Ovary (tissue), 10 donors: ENCODE measurements at places on chromosomes 16 and 17. TPM values are rescaled to one million over a fixed set of nuclear protein-coding genes. Genes with fewer than 3 reads are reported as not detected.

GRCh38 chr16:50209546-50210265 lies 56.6 kb downstream of the TENT4B start:
- H3K4me3 ChIP-seq: no peak overlapping the region
- H3K36me3 ChIP-seq: no peaks in the 10 kb centered on the region
- H3K27ac ChIP-seq: no peak overlapping the region
- no peak for DNase-seq

- no peak overlapping the region for H3K27ac ChIP-seq
- H3K27me3 ChIP-seq: peaks cover 37% of the 10 kb centered on the region
- no peaks in the 10 kb centered on the region for H3K4me1 ChIP-seq
- H3K36me3 ChIP-seq: no peaks in the 10 kb centered on the region
Measured at GRCh38 chr17:79811011-79811867, 14.4 kb upstream of the CBX8 start.

Gene ALDH3A1
- 0.66 TPM for total RNA-seq

DNA sequence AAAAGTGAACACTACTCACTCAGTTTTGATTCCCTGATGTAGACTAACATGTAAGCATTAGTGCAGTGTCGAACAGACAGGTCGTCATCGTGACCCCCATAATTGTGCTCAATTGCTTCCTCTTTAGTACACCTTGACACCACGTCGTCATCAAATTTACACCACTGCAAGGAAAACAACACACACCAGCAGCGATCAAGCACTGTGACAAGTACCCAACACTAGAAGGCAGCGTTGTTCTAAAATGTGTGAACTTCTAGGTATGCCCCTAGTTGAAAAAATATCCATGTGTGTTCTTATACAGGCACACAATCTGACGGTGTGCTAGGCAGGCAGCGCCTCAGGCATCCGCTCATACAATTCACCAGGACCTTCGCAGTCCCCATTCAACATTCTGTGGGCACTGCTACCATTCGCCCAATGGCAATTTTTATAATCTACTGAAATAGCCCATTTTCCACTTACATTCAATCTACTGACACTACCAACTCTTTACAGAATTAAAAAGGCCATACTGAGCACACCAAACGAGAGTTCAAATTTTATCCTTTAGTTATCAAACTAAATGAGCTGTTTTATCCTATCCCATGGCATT lies 23.1 kb downstream of the LITAFD start:
- H3K36me3 ChIP-seq: no peaks in the 10 kb centered on the region
- no peaks in the 10 kb centered on the region for H3K4me1 ChIP-seq
- no peak for DNase-seq
- H3K27me3 ChIP-seq: no peaks in the 10 kb centered on the region

- H3K27ac ChIP-seq: peak overlapping the region; percentile 54
- H3K4me3 ChIP-seq: no peak overlapping the region
- no peaks in the 10 kb centered on the region for H3K36me3 ChIP-seq
Measured at GRCh38 chr17:68302666-68303065, 11.4 kb downstream of the ARSG start.

DNA sequence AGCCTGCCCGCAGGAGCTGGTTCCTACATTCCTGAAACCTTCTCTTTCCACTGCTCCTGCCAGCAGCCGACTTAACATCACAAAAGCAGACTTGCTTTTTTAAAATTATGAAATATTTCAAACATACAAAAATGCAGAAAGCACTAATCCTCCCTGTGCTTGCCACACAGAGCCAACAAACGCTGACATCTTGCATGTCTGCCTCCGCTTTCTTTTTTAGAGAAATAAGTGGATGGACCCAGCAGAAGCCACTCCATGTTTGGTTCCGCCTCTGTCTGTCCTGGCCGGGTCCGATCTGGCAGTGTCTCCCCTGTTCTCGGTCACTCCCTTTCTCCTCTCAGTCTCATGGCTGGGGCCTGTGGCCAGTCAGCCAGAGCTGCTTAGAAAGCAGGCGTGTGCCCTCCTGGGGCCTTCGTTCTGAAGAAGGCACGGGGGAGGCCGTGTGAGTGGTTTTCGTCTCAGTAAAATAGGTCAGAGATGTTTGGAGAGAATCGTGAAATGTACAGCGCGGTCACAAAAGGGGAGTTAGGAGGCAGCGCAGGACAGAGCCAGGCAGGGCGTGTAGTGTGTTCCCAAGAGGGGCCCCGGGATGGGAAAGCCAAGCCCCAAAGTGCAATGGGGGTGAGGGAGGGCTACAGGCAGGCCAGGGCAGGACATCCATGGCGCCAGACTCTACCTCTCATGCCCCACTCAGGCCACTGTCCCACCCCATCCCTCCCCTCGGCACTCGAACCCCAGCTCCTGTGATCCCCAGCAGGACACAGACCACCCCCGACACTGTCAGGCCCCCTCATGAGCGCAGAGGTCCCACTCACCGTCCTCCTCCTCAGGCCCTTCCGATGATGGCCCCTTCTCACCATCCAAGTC lies 23.2 kb downstream of the MXRA7 start:
- H3K4me3 ChIP-seq: no peak overlapping the region
- H3K36me3 ChIP-seq: no peaks in the 10 kb centered on the region
- DNase-seq: peak; percentile 72
- no peaks in the 10 kb centered on the region for H3K27me3 ChIP-seq
- H3K4me1 ChIP-seq: peaks cover 28% of the 10 kb centered on the region
- H3K27ac ChIP-seq: peak overlapping the region; percentile 46

- H3K4me1 ChIP-seq: no peaks in the 10 kb centered on the region
- no peaks in the 10 kb centered on the region for H3K27me3 ChIP-seq
Measured at GRCh38 chr17:48442819-48443218, 12.8 kb upstream of the SKAP1 start.

DNA sequence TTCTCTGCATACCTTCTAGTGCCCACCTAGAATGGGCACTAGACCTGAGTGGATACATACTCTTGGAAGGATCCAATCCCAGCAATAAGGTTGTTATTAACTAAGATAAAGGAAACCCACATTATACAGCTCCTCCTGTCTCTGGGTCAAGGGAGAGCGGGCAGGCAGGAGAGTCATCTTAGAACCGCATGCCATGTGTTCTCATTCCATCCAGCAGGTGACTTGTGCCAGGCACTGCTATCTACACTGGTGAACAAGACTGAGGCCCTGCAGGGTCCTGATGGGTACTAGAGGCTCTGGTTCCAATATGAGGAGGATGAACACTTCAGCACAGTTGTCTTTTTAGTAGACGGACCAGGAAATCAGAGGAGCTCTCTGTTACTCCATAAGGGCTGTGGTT lies 5.9 kb upstream of the CD300H start:
- H3K4me1 ChIP-seq: no peaks in the 10 kb centered on the region
- DNase-seq: no peak
- H3K4me3 ChIP-seq: no peak overlapping the region
- no peaks in the 10 kb centered on the region for H3K36me3 ChIP-seq

DNA sequence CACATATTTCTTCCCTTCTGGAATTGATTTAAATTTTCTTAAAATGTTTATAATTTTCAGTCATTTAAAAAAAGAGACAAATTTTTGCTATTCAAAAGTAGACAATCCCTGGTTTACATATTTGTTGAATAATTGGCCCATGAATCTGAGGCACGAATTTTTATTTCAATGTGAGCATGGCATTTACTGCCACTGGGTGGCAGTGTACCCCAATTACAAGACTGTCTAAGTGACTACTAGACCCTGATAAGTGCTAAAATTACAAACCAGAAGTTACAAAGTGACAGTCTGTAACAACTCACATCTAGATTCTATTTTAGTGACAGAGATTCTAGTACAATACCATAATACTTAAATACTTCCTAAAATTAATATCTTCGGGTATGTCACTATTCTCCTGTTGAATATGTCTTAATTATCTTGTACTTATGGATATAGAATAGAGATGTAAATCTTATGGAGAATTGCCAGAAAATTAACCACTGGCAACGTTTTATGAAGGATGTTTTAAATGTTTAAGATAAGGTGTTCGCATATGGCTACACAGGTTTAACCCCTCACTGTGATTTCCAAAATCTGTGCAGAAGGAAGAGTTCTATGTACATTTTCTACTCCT lies 235.8 kb downstream of the MAP2K4 start:
- no peak overlapping the region for H3K27ac ChIP-seq
- DNase-seq: peak; percentile 56
- no peaks in the 10 kb centered on the region for H3K4me1 ChIP-seq
- no peaks in the 10 kb centered on the region for H3K36me3 ChIP-seq
- no peak overlapping the region for H3K4me3 ChIP-seq
- no peaks in the 10 kb centered on the region for H3K27me3 ChIP-seq

DNA sequence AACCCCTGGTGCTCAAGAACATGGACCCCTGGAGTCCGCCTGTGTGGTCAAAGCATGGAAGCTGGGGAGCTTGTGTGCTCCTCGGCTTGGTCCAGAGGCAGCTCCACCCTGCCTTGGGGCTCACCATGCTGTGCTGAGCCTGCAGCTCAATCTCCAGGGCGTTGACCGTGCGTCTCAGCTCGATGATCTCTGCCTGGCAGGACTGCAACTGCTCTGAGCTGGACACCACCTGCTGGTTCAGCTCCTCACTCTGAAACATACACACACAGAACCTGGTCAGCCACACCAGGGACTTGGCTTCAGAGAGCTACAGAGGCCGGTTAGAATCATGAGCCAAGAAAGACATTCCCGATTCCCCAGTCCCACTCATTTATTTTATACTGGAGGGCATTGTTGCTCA lies 2.7 kb downstream of the KRT35 start:
- H3K4me1 ChIP-seq: peaks cover 4% of the 10 kb centered on the region
- H3K27ac ChIP-seq: no peak overlapping the region
- H3K36me3 ChIP-seq: no peaks in the 10 kb centered on the region
- H3K27me3 ChIP-seq: no peaks in the 10 kb centered on the region
- no peak for DNase-seq
- no peak overlapping the region for H3K4me3 ChIP-seq

DNA sequence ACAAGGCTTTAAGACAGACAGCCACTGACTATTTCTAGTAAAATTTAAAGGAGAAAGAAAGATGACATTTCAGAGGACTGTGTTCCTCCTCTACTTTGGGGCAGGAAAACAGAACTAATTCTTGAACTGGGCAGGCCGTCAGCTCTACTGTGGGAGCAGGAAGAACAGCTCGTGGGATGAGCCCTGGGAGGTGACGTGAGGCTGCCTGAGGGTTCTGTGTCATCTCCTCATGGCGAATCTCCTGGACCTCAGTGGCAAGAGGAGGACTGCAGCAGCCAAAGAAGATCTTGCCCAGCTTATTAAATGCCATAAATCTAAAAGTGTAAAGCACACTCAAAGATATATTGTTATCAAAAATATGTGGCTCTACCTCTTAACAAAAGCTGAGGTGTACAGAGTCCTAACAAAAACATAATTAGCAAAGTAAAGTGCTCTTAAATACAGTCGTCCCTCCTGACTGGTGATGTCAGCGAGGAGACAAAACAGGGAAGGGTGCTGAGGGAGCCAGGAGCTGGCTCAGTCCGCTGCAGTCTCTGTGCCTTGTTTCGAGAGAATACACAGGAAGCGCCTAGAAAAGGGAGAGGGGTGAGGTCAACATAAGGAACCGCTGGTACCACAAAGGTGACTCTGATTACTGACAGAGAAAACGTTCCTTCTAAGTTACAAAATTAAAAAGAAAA lies 58.0 kb downstream of the CREBBP start:
- no peaks in the 10 kb centered on the region for H3K27me3 ChIP-seq
- DNase-seq: no peak
- H3K27ac ChIP-seq: no peak overlapping the region
- no peak overlapping the region for H3K4me3 ChIP-seq
- no peaks in the 10 kb centered on the region for H3K36me3 ChIP-seq

Gene NPIPA8
- 0.25 TPM for total RNA-seq

DNA sequence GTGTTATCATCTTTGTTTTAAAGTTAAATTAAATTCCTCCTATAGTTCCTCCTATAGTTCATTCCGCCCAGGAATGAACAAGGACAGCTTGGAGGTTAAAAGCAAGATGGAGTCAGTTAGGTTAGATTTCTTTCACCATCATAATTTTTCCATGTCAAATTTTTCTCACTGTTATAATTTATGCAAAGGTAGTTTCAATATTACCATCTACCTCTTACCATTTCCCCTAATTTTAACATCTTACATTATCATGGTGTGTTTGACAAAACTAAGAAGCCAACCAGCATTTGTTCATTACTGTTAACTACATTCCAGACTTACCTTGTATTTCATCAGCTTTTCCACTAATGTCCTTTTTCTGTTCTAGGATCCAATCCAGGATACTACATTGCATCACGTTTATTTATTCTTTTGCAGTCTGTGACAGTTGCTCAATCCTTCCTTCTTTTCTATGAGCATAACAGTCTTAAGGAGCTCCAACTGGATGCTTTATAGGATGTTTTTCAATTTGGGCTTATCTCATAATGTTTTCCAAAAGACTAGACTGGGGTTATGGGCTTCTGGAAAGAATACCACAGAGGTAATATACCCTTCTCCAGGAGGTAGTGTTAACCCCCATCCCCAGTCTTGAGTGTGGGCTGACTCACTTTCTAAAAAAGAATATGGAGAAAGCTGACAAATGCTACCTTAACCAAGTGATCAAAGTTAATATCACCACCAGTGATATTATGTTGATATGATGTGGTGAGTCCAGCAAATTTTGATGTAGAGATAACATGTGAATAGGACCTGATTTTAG lies 158.5 kb downstream of the PPM1E start:
- no peaks in the 10 kb centered on the region for H3K4me1 ChIP-seq
- H3K36me3 ChIP-seq: no peaks in the 10 kb centered on the region
- no peak for DNase-seq
- no peak overlapping the region for H3K27ac ChIP-seq
- no peaks in the 10 kb centered on the region for H3K27me3 ChIP-seq

- no peak overlapping the region for H3K27ac ChIP-seq
- no peak for DNase-seq
- no peaks in the 10 kb centered on the region for H3K36me3 ChIP-seq
- no peaks in the 10 kb centered on the region for H3K27me3 ChIP-seq
- H3K4me3 ChIP-seq: no peak overlapping the region
- no peaks in the 10 kb centered on the region for H3K4me1 ChIP-seq
Measured at GRCh38 chr17:13415871-13416416, 185.8 kb downstream of the HS3ST3A1 start.

DNA sequence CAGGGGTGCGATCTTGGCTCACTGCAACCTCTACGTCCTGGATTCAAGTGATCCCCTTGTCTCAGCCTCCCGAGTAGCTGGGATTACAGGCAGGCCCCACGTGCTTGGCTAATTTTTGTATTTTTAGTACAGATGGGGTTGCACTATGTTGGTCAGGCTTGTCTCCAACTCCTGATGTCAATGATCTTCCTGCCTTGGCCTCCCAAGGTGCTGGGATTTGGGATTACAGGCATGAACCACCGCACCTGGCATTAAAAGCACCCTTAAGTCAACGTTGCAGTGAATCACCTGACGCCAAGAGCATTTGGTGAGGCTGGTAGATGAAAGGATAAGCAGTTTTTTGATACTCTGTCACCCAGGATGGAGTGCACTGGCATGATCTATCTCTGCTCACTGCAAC lies 59.0 kb downstream of the NDE1 start:
- H3K4me3 ChIP-seq: no peak overlapping the region
- H3K27ac ChIP-seq: no peak overlapping the region
- no peaks in the 10 kb centered on the region for H3K36me3 ChIP-seq
- no peaks in the 10 kb centered on the region for H3K27me3 ChIP-seq

GRCh38 chr16:11876306-11876705 lies 25.0 kb upstream of the RSL1D1 start:
- H3K27me3 ChIP-seq: no peaks in the 10 kb centered on the region
- H3K4me1 ChIP-seq: no peaks in the 10 kb centered on the region
- no peak overlapping the region for H3K27ac ChIP-seq
- H3K4me3 ChIP-seq: no peak overlapping the region
- H3K36me3 ChIP-seq: no peaks in the 10 kb centered on the region

Gene NOD2
- 1.0 TPM for total RNA-seq

Gene TNFRSF13B
- not detected for total RNA-seq

Gene VWA3A
- total RNA-seq: 2.7 TPM

Gene TBC1D3K
- not detected for total RNA-seq

- no peaks in the 10 kb centered on the region for H3K27me3 ChIP-seq
- DNase-seq: no peak
- peaks cover 2% of the 10 kb centered on the region for H3K4me1 ChIP-seq
- no peaks in the 10 kb centered on the region for H3K36me3 ChIP-seq
Measured at GRCh38 chr17:10733666-10734065, 3.8 kb upstream of the TMEM220 start.

Gene PPM1E
- total RNA-seq: 0.63 TPM
